ENCODE measurements at places on chromosomes 12 and 14.

DNA sequence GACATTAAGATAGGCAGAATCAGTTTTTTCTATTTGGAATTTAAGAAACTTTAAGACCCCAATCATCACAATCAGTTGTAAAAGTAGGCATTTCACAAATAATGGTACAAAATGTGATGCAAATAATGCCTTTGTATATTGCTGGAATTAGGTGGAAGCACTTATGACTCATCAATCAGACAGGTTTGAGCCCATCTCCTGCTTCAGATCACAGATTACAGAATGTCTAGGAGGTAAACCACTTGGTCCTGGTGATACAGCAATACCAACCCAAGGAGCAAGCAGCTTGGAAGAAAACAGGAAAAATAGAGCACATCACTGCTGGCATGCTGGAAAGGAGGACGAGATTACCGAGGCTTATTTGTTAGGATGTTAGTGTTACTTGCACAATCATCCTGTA, 57.6 kb downstream of the C12orf56 start:
- no peak for DNase-seq

DNA sequence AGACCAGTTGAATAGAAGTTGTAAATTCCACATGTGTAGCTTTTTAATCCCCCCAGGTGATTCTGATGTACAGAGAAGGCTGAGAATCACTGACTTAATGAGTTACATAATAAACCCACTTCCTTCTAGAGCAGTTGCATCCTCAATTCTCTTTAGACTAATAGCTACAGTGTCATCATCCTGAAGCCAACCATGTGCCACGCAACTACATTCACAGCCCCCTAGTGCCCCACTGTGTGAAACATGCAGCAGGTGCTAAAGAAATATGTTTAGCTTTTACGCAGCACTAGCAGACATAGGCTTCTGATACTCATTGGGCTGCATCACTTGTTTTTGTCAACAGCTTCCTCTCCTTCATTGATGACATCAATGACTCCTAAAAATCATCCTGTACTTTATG, 1168.3 kb downstream of the BCL11B start:
- no peak for DNase-seq

DNA sequence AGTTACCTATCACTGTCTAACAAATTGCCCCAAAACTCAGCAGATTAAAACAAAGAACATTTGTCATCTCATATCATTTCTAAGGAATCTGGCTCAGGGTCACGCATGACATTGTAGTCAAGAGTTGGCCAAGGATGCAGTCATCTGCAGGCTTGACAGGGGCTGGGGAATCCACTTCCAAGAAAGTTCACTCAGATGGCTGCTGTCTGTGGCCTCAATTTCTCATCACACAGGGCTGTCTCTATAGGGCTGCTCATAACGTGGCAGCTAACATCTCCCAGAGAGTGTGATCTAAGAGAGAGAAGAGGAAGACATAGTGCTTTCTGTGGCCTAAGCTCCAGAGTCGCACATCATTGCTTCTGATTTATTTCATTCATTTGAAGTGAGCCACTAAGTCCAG, 17.0 kb upstream of the IL22 start:
- no peak for DNase-seq

GRCh38 chr12:94689002-94689645, 38.8 kb upstream of the TMCC3 start:
- no peak for DNase-seq

- DNase-seq, result no peak
Observed at GRCh38 chr14:92426237-92426636, 87.3 kb upstream of the RIN3 start.

- peak; percentile 26 for DNase-seq
Observed at GRCh38 chr12:9244894-9245293, 36.7 kb upstream of the PZP start.

DNA sequence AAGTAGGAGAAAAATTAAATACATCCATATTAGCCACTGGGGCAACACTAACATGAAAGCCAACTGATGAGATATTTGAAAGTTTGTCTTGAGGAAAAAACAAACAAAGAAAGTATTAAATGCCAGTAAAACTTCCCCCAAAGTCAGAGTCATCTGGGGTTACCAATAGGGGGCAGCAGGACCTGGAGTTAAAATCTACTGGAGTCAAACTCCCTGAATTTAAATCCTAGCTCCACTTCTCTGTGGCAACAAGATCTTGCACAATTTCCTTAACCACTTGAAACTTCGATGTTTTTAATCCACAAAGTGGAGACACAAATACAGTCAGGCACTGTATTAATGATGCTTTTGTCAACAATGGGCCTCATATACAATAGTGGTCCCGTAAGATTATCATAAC, 14.4 kb downstream of the PLEKHG7 start:
- DNase-seq, result no peak

DNA sequence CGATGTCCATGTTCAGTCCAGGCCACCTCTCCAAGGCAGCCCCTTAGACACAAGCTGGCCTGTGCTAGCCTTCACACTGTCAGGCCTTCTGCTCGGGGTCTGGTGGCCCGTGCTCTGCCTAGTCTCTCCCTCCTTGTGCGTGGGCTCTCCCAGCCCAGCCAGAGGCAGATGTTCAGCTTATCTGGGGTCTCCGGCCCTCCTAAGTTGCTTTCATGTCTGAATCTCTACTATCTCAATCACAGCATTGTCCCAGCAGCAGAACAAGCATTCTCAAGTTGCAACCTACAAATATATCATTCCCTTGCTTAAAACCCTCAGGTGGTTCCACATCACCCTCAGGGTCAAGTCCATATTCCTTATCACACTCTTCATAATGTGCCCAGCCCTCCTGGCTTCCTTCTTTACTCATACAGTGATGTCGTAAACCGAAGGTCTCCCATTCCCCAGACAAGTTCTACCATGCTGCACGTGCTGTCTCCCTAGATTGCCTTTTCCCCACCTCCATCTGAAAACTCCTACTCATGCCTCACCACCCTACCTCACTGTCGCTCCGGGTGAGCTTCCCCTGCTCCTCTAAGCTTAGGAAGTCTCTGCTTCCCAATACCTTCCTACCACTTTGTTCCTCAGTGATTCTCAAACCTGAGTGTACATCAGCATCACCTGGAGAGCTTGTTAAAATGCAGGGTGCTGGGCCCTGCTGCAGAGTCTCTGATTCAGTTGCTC, 1.5 kb downstream of the KRT73 start:
- no peak for DNase-seq

DNA sequence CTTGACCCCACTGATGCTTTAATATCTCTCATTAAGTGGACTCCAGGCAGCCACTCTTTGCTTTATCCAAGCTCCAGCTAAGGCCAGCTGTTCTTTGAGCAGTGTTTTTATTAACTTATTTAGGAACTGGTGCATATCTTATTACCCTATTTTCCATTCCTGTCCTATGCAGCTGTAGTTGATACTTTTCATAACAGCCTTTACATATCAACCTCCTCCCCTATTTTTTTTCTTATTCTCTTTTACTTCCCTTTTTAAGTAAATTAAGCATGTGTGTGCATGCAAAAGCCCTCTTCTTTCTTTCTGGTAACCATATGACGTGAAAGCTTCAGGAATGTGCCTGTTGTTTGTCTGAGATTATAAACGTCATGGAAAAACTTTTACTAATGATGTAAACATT, 121.2 kb downstream of the PTPRQ start:
- no peak for DNase-seq

- no peak for DNase-seq
Observed at GRCh38 chr12:1436015-1436414, 158.4 kb downstream of the FBXL14 start.

DNA sequence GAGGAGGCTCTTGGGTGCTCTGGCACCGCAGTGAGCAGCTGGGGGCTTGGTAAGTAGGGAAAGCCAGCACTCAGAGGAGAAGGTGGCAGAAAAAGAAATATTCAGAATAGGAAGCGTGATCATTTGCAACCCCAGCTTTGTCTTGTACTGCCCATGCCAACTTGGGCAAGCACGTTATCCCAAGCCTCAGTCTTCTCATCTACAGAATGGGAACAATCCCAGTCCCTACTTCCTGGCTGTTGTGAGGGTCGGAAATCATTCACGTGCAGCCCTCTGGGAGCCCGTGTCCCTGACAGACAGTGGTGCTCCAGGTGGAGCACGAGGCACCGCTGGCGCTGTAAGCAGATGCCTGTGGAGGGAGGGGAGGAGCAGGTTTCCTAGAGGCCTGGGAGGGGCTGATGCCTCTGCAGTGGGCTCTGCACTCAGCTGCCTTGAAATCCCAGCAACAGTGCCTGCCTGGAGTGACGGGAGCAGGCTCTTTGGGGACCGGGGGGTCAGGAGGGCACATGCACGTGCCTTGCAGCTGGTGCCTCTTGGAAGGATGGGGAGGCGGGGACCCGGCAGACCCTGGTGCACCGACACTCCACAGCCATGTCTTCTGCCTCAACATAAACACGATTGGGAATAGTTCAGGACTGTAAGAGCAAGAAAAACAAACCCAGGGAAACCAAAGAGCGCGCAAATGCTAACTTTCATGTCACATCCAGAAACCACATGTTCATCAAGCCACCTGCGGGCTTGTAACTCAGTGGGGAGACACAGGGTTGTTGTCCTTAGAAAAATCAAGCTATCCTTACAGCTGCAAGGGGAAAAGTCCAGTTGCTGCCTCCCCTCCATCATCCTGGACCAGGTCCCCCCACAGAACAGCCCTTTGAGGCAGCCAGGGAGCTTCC, 86.5 kb upstream of the DIO3 start:
- no peak for DNase-seq

DNA sequence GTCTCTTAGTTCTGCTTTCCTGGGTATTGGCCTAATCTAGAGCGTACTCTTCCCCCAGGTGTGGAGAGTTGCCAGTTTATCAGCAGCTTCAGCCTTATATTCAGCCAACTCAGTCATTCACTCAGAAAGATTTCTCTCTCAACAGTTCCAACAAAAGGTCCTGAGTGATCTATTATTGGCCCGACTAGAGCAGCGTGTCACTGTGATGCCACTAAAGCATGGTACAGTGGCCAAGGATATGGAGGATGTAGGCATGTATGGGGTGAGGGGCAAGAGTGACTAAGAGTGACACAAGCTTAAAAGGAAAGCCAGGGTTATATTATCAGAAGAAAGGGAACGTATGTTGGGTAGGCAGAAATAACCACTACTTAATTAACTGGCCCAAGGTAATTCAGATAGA, 4.8 kb downstream of the NOPCHAP1 start:
- DNase-seq, result no peak

GRCh38 chr14:72945356-72946027, 19.2 kb downstream of the DCAF4 start:
- no peak for DNase-seq

- DNase-seq, result peak; percentile 32
Observed at GRCh38 chr12:121009741-121010140, 6.5 kb downstream of the C12orf43 start.

DNA sequence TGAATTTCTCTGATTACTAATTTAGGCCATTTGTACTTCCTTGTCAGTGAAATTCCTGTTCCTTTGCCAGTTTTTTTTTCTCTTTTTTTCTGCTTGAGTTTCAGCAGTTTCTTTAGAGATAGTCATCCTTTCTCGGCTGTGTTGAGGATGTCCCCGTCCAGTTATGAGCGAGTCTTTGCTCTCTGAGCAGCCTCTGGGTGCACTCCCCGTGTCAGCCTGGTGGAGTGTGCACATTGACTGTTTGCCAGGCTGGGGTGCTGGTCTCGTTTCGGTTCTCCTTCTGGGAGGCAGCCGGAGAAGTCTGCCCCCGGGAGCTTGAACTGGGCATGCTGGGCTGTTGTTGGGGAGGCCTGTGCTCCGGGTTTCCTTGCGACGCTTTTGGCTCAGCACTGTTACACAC, 3.0 kb downstream of the PACS2 start:
- no peak for DNase-seq

- peak; percentile 32 for DNase-seq
Observed at GRCh38 chr14:92600318-92601053, 86.9 kb downstream of the RIN3 start.

GRCh38 chr14:33471776-33472175, 479.1 kb downstream of the EGLN3 start:
- no peak for DNase-seq

- no peak for DNase-seq
Observed at GRCh38 chr14:38254571-38255407, 1.1 kb downstream of the CLEC14A start.

GRCh38 chr12:29025937-29026336, 123.1 kb upstream of the FAR2 start:
- DNase-seq, result no peak

GRCh38 chr12:91923864-91924263, 221.8 kb downstream of the BTG1 start:
- no peak for DNase-seq

DNA sequence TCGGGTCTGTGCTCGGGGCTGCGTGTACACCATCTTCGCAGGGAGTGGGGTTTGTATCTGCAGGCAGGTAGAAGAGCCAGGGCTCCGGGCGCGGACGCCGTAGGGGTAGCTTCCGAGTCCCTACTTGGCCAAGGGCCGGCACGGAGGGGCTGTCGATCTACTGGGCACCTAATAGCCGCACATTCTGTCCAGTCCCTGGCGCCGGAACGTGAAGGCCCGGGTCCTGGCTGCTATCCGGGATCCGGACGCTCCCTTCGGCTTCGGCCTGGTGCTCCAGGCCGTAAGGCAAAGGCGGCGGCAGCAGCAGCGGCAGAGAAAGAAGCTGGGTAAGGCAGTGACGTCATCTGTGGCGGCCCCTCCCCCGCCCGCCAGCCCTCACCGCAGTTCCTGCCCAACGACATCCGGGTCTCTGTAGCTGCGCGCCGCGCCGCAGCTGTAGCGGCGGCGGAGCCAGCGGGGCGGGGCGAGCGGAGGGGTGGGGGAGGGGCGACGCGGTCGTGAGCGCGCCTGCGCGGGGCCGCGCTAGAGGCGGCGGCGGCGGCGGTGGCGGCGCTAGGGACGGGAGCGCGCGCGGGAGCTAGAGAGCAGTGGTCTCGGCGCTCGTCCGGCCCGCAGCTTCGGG, at the start of gene PPM1A:
Gene PPM1A (plus strand): TSS at position 525 of the 622 bp plus-strand sequence. CDS start 33,483 bp downstream, outside the sequence.
- peak; percentile 100 for DNase-seq

GRCh38 chr12:123003257-123003656, 22.8 kb downstream of the ARL6IP4 start:
- no peak for DNase-seq

- no peak for DNase-seq
Observed at GRCh38 chr14:24831677-24832076, 197.7 kb upstream of the GZMB start.

- no peak for DNase-seq
Observed at GRCh38 chr12:67942724-67943123, 46.5 kb upstream of the IFNG-AS1 start.

DNA sequence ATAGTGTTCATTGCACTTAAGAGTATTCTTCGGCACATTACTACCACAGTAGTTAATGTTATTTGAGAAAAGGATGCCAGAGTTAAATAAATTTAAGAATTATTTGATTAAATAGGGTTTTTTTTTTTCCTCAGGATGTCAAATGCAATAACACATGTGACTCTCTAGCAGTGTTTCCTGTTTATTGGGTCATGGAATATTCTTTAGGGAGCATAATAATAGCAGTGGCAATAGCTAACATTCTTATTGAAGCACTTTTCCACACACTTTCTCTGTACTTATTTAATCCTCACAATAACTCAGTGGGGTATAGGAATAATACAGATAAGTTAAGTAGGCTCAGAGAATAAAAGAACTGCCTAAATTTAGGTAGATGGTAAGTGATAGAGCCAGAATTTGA, 44.3 kb downstream of the SCYL2 start:
- no peak for DNase-seq

GRCh38 chr14:61328626-61329262, 7.4 kb downstream of the PRKCH start:
- no peak for DNase-seq
